Calu3 (cell line): ENCODE measurements at places on chromosomes 7 and 10.
A peak's percentile ranks its signal among the peaks of the same experiment; 100 is the strongest.

GRCh38 chr10:93993414-93993781 lies 333 bp upstream of the PLCE1 start:
- peaks cover 4% of the 10 kb centered on the region for H3K36me3 ChIP-seq
- H3K27ac ChIP-seq, result no peak overlapping the region
- peaks cover 37% of the 10 kb centered on the region for H3K4me1 ChIP-seq
- H3K27me3 ChIP-seq, result peaks cover 46% of the 10 kb centered on the region

DNA sequence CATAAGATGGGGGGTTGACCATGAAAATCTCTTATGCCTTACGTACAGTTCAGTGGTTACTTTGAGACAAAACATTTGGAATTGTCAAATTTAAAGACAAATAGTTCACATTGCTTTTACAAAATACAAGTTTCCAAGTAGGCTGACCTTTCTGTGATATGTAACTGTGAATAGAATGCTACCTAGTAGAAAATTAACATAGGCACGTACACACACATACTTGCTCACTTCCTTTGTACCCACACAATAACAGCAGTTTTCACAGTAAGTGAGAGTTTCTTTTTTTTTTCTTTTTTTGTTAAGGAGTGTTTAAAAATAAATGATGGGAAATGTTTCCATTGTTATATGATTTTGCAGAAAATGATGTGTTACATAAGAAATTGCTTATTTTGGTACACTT lies 53.3 kb upstream of the SP8 start:
- H3K4me1 ChIP-seq, result no peaks in the 10 kb centered on the region
- no peaks in the 10 kb centered on the region for H3K36me3 ChIP-seq
- H3K27ac ChIP-seq, result no peak overlapping the region
- no peak for DNase-seq
- H3K4me3 ChIP-seq, result no peak overlapping the region

DNA sequence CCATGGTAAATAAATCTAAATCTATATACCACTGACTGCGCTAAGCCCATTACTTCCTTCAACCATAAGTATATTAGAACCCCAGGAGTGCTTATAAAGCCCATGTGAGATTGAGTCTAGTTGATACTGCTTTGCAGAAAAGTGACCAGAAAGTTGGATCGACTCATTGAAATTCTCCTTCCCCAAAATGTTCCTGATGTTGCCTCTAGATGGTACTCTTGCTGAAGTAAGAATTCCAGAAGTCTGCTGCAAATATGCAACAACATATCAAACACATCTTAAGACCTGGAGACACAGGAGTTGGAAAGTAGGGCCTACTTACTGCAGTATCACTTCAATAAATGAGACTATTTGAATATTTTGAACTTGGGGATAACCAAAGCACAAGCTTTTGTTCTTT lies 550.8 kb downstream of the IPMK start:
- H3K4me1 ChIP-seq, result peaks cover 25% of the 10 kb centered on the region
- no peak overlapping the region for H3K27ac ChIP-seq
- no peaks in the 10 kb centered on the region for H3K27me3 ChIP-seq

GRCh38 chr7:55132890-55133551 lies 114.2 kb downstream of the EGFR start:
- H3K27me3 ChIP-seq, result no peaks in the 10 kb centered on the region
- peaks cover 34% of the 10 kb centered on the region for H3K36me3 ChIP-seq
- peak overlapping the region; percentile 39 for H3K4me3 ChIP-seq
- peaks cover 72% of the 10 kb centered on the region for H3K4me1 ChIP-seq
- peak; percentile 89 for DNase-seq

- peak overlapping the region; percentile 80 for H3K27ac ChIP-seq
- H3K27me3 ChIP-seq, result no peaks in the 10 kb centered on the region
- no peak for DNase-seq
- H3K4me3 ChIP-seq, result peak overlapping the region; percentile 51
- H3K4me1 ChIP-seq, result peaks cover 31% of the 10 kb centered on the region
- H3K36me3 ChIP-seq, result no peaks in the 10 kb centered on the region
Measured at GRCh38 chr7:18459484-18460245, 35.9 kb upstream of the HDAC9 start.

DNA sequence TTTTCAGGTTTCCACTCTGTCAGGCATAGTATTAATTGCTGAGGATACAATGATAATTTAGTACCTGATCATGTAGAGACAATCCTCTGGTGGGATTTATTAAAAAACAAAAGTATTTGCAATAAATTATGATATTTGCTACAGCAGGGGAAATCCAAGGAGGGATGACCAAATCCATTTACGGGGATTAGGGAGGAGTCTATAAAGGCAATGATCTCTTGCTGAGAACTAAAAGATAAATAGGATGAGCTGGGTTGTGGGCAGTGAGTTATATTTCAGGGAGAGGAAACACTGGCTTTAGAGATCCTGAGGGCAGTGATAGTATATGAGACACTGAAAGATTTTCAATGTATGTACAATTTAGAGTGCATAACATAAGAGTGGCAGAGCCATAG lies 305.5 kb downstream of the GPR37 start:
- peaks cover 10% of the 10 kb centered on the region for H3K36me3 ChIP-seq
- no peak overlapping the region for H3K4me3 ChIP-seq
- DNase-seq, result no peak
- H3K27ac ChIP-seq, result peak overlapping the region; percentile 92
- peaks cover 24% of the 10 kb centered on the region for H3K4me1 ChIP-seq

DNA sequence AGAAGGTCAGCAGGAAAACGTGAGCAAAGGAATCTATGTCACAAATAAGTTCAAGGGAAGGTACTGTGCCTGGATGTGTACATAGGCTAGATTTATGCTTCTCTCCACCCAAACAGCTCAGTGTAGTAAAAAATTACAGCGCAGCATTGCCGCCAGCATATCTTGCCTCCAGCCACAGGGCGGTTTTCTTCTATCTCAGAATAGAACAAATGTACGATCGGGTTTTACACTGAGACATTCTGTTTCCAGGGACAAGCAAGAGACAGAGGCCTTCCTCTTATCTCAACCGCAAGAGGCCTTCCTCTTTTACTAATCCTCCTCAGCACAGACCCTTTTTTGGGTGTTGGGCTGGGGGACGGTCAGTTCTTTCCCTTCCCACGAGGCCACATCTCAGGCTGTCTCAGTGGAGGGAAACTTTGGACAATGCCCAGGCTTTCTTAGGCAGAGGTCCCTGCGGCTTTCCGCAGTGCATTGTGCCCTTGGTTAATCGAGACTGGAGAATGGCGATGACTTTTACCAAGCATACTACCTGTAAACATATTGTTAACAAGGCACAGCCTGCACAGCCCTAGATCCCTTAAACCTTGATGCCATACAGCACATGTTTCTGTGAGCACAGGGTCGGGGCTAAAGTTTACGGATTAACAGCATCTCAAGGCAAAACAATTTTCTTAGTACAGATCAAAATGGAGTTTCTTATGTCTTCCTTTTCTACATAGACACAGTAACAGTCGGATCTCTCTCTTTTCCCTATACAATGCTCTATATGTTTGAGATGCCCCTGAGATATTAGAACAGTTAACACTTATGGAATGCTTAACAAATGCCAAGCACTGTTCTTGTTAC lies 11.6 kb upstream of the ABHD11 start:
- H3K27ac ChIP-seq, result no peak overlapping the region
- no peaks in the 10 kb centered on the region for H3K27me3 ChIP-seq
- H3K4me3 ChIP-seq, result peak overlapping the region; percentile 11

- no peaks in the 10 kb centered on the region for H3K4me1 ChIP-seq
- no peak overlapping the region for H3K27ac ChIP-seq
- DNase-seq, result no peak
- H3K27me3 ChIP-seq, result no peaks in the 10 kb centered on the region
- H3K36me3 ChIP-seq, result no peaks in the 10 kb centered on the region
- no peak overlapping the region for H3K4me3 ChIP-seq
Measured at GRCh38 chr7:116153050-116153449, 57.3 kb upstream of the TES start.

GRCh38 chr7:52257890-52258289 lies 777.5 kb upstream of the POM121L12 start:
- H3K27me3 ChIP-seq, result no peaks in the 10 kb centered on the region
- H3K27ac ChIP-seq, result no peak overlapping the region
- no peaks in the 10 kb centered on the region for H3K36me3 ChIP-seq
- H3K4me3 ChIP-seq, result no peak overlapping the region
- H3K4me1 ChIP-seq, result no peaks in the 10 kb centered on the region

- no peak overlapping the region for H3K27ac ChIP-seq
- no peak overlapping the region for H3K4me3 ChIP-seq
- peaks cover 15% of the 10 kb centered on the region for H3K4me1 ChIP-seq
- no peaks in the 10 kb centered on the region for H3K27me3 ChIP-seq
- no peak for DNase-seq
Measured at GRCh38 chr7:124652237-124652636, 113.4 kb downstream of the GPR37 start.

- no peaks in the 10 kb centered on the region for H3K4me1 ChIP-seq
- no peak for DNase-seq
- H3K27ac ChIP-seq, result no peak overlapping the region
- H3K27me3 ChIP-seq, result no peaks in the 10 kb centered on the region
- H3K36me3 ChIP-seq, result peaks cover 18% of the 10 kb centered on the region
Measured at GRCh38 chr7:77655836-77656455, 40.3 kb upstream of the RSBN1L start.

DNA sequence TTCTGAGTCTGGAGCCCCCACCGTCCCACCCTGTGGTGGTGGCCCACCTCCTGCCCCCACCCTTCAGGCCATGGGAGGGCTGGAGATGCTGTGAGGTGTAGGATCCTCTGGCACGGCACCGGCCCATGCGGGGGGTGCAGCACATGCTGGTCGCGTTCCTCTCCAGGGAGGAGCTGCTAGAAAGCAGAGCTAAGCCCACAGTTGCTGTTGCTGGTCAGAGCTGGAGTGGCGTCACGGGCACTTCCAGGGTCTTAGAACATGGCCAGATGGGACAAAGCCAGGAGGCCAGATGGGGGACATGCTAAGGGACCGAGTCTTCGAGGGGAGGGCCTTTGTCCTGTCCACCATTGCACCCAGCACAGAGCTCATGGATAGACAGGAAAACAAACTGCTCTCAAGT lies 21.6 kb downstream of the AGAP3 start:
- no peaks in the 10 kb centered on the region for H3K27me3 ChIP-seq
- no peaks in the 10 kb centered on the region for H3K4me1 ChIP-seq
- no peak overlapping the region for H3K27ac ChIP-seq

- H3K27ac ChIP-seq, result no peak overlapping the region
- H3K4me3 ChIP-seq, result no peak overlapping the region
- DNase-seq, result no peak
- H3K4me1 ChIP-seq, result no peaks in the 10 kb centered on the region
Measured at GRCh38 chr10:34078745-34079470, 736.2 kb downstream of the PARD3 start.

DNA sequence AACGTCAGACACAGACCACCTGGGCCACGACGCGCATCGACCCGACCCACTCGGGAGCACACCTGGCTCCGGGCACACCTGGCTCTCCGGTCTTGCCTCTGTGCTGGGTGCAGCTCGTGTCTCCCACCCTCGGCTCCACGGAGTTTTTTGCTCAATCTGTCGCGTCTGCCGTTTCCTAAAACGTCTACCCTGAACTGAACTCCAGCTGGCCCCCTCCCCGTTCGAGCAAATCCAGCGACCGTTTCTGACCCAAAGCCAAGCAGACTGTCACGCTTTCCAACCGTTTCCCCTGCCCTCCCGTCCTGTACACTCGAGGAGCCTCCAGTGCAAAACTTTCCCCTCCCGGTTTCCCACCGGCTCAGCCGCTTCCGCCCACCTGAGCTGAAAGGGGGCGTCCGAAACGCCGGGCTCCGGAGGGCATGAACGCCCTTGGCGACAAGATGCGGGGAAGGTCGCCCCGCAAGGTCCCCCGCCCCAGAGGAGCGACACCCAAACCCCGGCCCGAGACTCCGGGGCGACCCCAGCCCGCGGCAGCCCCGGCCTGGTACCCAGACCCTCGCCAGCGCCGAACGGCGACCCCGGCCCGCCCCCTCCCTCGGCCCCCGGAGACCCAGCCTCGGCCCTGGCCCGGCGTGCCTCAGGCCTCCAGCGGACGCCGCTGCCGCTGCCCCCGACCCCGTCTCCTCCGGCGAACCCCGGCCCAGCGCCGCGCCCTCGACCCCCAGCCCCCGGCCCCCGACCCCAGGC lies 557 bp downstream of the CYTH3 start:
- H3K36me3 ChIP-seq, result peaks cover 33% of the 10 kb centered on the region
- H3K4me3 ChIP-seq, result peak overlapping the region; percentile 99

GRCh38 chr10:128431083-128431482 lies 304.9 kb upstream of the MKI67 start:
- DNase-seq, result no peak
- no peaks in the 10 kb centered on the region for H3K4me1 ChIP-seq
- H3K27ac ChIP-seq, result no peak overlapping the region
- no peak overlapping the region for H3K4me3 ChIP-seq
- H3K36me3 ChIP-seq, result no peaks in the 10 kb centered on the region
- H3K27me3 ChIP-seq, result no peaks in the 10 kb centered on the region

DNA sequence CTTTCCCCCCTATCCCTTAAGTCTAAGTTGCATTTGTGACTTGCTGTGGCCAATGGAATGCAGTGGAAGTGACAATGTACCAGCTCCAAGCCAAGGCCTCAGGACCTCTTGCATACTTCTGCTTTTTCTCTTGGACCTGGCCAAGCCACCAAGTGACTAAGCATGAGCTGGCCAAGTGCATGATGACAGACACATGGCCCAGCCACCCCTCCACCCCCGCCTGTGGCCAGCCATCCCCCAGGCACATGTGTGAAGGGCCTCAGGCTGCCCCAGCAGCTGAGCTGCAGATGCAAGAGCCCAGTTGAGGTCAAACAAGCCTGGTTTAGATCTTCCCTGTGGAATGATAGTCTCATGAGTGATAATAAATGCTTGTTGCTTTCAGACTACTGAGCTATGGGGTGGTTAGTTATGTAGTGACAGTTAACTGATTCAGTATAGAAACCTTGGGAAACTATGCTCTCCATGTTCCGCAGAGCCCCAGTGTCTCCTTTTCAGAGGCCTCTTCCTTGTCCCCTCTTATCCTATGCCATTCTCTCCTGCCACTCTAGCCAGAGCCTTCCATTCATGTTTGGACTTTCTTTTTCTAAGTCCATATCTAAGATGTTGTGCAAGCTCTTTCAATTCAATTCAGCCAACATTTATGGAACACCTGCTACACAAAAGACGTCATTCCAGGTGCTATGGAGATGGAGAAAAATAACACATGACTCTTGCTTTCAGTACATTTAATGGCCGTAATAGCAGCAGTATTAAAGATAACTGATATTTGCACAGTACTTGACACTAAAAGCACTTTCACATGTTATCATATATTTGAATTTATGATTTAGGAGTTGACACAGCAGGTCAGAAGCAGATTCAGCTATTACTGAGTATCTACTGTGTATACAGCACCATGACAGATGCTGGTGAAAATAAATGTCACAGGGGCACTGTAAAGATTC lies 55.5 kb upstream of the LOXL4 start:
- H3K4me3 ChIP-seq, result no peak overlapping the region
- DNase-seq, result peak; percentile 75
- peaks cover 15% of the 10 kb centered on the region for H3K4me1 ChIP-seq
- no peaks in the 10 kb centered on the region for H3K27me3 ChIP-seq
- no peak overlapping the region for H3K27ac ChIP-seq
